Renal pelvis (tissue), 12 donors: ENCODE measurements at places on chromosomes 12 and 14.
A peak's percentile ranks its signal among the peaks of the same experiment; 100 is the strongest.

- DNase-seq, result peak; percentile 47
Observed at GRCh38 chr14:95300002-95300696, 19.6 kb downstream of the CLMN start.

GRCh38 chr14:69081271-69081670, 71.6 kb downstream of the DCAF5 start:
- no peak for DNase-seq

DNA sequence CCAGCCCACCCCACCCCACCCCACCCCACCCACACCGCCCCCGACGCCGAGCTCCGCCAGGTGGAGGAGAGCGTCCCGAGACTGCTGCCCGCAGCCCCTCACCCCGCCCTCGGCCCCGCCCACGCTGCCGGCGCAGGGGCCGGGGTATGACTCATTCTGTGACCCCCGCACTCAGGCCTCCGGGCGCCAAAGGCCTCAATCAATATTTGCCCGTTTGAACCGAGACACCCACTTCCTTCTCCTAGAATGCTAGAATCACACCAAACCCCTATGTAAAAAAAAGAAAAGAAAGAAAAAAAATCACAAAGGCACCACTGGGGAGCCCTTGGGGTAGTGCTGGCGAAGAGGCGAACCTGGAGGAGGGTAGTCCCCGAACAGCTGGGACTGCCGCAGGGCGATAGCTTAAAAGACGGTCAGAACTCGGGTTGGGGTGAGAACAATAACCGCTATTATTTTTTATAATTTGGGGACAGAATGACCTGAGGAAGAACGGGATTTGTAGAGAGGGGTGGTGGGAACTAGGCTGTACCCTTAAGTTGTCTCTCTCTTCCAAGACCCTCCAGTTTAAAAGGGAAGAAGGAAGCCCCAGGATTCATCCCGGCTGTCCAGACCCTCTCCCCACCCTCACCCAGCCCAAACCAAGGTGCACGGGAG, 894 bp downstream of the KRT8 start:
- no peak for DNase-seq

- peak; percentile 77 for DNase-seq
Observed at GRCh38 chr14:64337888-64338615, 43.9 kb upstream of the ESR2 start.

DNA sequence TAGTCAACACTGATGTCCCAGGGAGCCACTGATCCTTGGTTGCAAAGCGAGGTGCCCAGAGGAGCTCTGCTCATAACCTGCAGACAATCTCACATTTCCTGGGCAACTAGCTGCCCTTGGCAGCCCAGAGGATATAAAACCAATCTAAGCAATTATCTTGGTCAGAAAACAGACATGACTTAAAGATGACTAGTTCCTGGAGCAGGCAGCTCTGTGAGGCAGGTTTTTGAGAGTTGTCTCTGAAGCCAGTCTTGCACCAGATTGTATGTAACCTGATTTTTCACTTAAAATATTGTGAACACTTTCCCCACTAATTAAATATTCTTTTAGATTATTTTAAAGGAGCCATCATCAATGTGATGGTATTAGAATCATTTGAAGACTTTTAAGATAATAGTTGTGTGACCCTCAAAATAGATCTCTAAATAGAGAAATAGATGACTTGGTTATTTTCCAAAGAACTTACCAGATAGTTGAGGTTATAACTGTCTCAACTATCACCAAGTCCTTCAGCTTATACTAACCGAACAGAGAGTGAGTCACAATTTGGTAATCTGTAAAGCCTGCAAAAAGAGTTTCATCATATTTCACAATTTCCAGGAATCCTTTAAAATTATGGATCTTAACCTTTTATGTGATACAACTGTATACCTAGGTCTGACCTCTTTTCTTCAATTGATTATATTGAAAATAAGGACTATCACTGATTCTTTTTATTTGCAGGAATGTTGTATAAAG, 75.9 kb downstream of the LIN7A start:
- no peak for DNase-seq

DNA sequence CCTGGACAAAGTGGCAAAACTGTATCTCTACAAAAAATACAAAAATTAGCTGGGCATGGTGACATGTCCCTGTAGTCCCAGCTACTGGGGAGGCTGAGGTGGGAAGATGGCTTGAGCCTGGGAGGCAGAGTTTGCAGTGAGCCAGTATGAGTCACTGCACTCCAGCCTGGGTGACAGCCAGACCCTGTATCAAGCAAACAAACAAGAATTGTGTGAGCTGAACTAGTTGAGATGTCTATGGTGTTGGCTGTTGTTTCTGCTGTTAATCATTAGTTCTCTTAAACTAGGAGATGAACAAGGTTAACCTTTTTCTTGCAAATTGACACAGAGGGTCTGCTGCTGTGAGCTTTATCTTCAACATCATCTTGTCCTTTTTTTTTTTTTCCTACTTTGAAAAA, 23.6 kb downstream of the RASSF3 start:
- DNase-seq, result no peak

DNA sequence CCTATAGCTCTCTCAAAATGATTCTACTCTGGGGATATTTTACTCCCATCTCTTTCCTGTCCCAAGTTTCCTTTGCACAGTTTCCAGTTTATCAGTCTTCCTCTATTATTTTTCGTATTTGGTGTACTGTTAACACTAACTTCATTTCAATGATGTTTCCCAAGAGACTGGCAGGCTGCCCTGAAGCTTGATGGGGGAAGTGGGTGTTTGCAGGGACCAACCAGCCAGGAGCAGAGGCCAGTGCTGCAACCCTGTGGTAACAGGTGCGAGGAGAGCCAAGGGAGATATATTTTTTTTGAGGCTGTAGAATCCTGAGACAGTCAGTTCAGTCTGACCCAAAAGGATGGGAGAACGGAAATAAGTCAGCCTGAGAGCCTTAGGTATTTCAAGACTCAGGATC, 11.8 kb upstream of the CEBPE start:
- DNase-seq, result no peak

DNA sequence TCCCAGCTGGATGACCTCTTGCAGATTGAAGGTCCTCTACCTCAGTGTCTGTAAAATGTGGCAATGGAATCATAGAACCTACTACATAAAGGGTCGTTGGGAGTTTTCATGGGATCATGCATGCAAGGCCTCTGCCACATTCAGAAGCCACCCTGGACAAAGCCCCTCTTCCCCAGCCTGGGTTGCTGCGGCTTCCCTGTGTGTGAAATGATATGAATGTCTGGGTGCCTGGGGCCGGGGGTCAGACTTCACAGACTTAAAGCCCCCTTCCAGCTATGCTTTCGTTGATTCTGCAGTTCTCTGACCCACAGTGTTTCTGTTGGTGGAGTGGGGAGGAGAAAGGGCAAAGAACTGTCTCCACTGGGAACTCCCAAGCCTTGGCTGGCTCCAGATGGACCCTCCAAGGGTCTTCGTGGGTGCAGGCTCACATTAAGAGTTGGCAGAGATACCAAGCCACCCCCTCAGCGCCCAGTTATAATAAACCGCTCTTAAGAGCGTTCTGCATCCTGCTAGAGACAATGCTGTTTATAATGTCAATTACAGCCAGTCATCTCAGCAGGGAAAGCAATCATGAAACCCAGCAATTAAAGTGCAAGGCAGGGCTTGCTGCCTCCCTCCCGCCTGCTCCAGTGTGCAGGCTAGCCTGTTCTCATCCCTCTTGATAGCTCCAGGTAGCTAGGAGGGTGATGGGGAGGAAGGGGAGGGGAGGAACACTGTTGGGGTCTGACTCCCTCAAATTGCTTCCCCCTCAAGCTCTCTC, 210.9 kb upstream of the FKBP4 start:
- DNase-seq, result no peak

DNA sequence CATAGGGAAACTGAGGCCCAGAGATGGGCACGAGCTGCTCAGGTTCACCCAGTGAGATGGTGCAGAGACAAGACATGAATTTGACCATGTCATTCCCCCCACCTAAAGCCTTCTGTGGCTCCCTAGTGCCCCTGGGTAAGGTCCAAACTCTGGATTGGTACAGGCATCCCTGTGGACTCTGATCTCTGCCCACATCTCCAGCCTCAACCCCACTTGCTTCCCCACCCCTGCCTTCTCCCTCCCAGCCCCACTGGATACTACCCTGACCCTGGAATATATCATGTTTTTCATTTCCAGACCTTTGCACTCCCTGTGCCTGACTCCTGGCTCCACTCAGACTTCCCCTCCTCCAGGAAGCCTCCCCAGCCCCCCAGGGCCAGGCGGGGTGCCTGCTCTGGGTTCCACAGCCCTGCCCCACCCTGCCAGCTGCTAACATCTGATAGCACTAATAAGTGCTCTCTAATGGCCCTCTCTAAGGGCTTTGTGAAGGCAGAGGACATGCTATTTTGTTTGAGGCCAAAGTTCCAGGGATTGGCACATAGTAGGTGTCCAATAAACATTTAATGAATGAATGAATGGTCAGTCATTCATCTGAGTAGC, 1.1 kb upstream of the SDSL start:
- no peak for DNase-seq
